ENCODE measurements at places on chromosomes 16 and 17.
A peak's percentile ranks its signal among the peaks of the same experiment; 100 is the strongest.

DNA sequence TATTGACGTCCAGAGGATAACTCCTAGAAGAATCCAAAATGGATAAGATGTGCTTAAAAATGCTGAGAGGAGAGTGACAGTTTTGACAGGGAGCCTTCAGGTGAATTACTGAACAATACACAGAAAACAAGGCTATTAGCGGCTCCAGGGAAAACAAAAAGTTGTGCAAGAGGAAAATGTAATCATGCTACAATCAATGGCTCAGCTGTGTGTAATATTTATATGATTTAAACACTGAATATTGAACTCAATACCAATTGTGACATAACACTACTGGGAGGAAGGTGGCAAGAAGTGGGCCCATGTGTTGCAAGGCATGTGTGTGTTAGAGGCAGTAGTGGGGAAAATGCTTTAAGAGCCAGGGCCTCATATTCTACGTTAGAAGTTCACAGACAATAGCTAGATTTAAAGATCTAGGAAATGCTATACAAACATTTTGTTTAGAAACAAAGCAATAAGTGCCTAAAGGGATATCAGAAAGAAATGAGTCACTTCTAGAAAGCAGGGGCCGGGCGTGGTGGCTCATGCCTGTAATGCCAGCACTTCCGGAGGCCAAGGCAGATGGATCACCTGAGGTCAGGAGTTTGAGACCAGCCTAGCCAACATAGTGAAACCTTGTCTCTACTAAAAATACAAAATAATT is 253.2 kb upstream of the IRX5 start:
- H3K27me3 ChIP-seq, result no peaks in the 10 kb centered on the region
- H3K36me3 ChIP-seq, result no peaks in the 10 kb centered on the region
- no peaks in the 10 kb centered on the region for H3K4me1 ChIP-seq
- no peak overlapping the region for H3K27ac ChIP-seq
- no peak overlapping the region for H3K4me3 ChIP-seq

DNA sequence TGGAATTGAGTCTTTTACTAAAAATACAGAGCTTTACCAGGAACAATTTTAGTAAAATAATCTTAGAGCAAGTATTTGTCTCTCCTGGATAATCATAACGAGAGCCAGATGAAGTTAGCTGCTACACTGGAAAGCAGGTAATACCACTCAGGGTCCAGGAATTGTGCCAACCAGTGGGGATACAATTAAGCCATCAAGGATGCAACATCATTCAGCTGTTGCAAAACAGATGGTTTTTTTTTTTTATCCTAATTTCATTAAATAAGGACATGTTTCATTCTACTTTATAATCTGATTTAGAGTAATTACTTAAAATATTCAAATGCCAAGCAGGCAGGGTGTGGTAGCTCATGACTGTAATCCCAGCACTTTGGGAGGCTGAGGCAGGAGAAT is 10.2 kb downstream of the MMD start:
- H3K27me3 ChIP-seq, result no peaks in the 10 kb centered on the region
- no peak for DNase-seq
- no peak overlapping the region for H3K4me3 ChIP-seq

DNA sequence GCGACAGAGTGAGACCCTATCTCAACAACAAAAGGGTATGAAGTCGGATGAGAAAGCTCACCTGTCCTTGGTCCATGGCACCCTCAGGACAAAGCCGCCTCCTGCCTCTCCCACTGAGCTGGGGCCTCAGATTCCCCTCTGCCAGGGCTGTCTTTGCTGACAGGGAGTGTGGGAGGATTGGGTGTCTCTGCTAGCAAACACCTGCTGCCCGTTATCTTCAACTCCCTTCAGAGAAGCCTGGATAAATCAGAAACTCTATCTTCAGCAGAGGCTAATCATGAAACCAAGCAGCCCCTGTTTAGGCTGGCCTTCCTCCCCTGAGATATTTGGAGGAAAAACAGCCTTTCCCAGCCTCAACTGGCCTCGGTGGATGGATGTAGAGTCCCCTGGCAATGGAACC is 36.3 kb upstream of the CDH1 start:
- no peak overlapping the region for H3K4me3 ChIP-seq
- DNase-seq, result no peak
- peaks cover 6% of the 10 kb centered on the region for H3K4me1 ChIP-seq
- H3K27ac ChIP-seq, result no peak overlapping the region

DNA sequence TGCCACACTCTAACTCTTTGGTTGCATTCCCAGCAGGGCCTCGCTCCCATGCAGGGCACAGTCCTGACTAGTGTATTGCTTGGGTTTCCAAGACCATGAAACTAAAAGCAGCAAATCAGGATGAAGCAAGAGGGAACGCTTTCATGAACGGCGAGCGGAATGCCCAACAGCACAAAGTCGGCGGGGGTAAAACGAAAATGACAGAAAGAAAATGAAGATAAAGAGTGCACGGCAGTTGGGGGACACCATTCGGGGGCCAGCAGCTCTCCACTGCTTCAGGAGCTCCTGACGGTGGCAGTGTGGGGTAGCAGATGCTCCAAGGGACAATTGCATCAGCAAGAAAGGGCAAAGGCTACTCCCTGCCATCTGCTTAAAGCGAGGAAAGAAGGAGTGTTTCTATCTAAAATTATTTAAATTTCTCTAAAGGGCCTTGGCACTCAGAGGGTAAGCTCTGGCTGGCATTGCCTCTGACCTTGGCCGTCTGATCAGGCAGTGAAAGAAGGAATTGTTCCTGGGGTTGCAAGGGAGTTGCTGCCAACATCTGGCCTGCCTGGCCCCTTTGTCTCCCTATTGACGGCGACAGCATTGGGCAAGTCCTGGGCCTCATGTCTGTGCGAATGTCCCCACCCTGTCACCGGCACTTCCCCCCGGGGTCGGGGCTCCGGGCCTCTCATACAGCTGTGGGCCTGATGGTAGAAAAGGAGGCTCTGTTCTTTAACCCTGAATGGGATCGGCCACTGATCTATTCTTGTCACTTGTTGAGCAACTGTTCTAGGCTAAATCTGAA is 138.2 kb downstream of the CMIP start:
- no peak overlapping the region for H3K27ac ChIP-seq
- no peak for DNase-seq
- H3K4me1 ChIP-seq, result peaks cover 28% of the 10 kb centered on the region
- peaks cover 18% of the 10 kb centered on the region for H3K36me3 ChIP-seq
- no peak overlapping the region for H3K4me3 ChIP-seq
- H3K27me3 ChIP-seq, result no peaks in the 10 kb centered on the region

GRCh38 chr17:82477934-82478333 is 19.4 kb downstream of the NARF start:
- peaks cover 24% of the 10 kb centered on the region for H3K36me3 ChIP-seq
- H3K27me3 ChIP-seq, result no peaks in the 10 kb centered on the region
- DNase-seq, result no peak
- no peaks in the 10 kb centered on the region for H3K4me1 ChIP-seq
- no peak overlapping the region for H3K4me3 ChIP-seq
- H3K27ac ChIP-seq, result no peak overlapping the region

- peaks cover 32% of the 10 kb centered on the region for H3K36me3 ChIP-seq
- peak overlapping the region; percentile 98 for H3K4me3 ChIP-seq
- H3K27me3 ChIP-seq, result no peaks in the 10 kb centered on the region
- DNase-seq, result no peak
Observed at GRCh38 chr16:9092978-9093344, 1.5 kb downstream of the HAPSTR1 start.
